T-cell (primary cell): ENCODE measurements at places on chromosomes 13 and 19.

- DNase-seq: no peak
Observed at GRCh38 chr13:27487776-27488175, 37.4 kb upstream of the MTIF3 start.

- DNase-seq: no peak
Observed at GRCh38 chr19:869245-870177, 10.0 kb downstream of the CFD start.

DNA sequence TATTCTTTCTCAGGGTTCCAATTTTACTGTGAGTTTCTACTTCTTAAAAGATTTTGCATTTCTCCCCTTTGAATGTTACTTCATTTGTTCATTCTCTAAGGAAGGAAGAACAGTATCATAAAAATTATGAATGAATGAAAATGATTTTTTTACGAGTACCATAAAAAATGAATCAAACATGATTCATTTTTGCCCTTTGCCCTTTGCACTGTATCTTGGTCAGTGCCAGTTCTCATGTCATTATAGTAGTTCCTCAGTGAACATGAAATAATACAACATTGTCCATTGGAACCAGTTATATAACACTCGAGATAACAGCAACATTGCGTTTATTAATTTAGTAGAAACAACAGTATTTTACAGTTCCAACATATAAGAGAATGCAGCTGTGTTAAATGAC is 28.8 kb downstream of the FLT1 start:
- no peak for DNase-seq

DNA sequence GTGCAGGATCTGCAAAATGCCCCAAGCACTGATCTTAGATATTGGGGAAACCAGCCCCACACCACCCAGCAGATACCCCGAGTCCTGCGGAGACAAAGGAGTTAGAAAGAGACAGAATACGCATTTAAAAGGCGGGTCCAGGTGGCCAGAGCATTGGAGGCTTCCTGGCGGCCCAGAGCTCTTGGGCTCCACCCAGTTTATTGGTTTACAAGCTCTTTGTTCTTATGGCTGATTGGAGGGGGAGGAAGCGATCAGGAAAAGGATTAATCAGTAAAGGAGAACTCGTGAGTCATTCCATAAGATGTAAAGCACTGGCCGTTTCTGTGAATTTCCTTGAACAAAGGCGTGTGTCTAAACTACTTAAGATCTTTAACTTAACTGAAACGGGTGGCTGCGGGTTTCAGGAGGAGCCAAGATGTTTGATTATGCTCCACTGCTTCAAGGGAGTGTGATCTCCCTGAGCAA is 926 bp downstream of the ZNF587 start:
- DNase-seq: no peak

- no peak for DNase-seq
Observed at GRCh38 chr13:43154156-43154651, 130.8 kb downstream of the DNAJC15 start.

DNA sequence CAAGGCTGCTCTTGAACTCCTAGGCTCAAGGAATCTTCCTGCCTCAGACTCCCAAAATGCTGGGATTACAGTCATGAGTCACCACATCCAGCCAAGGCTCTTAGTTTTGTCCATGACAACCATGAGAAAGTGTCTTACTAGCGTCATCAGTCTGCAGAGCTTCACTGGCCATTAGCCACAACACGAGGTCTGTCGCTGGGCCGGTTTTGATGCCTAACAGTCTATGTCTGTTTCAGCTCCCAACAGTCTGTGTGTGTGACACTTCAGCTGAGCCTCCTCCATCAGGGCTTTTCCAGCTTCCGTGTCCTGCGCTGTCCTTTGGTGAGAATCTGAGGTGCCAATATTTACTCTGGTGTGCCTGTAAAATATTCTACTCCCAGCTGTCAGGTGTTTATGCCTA is 47.6 kb downstream of the CEP89 start:
- DNase-seq: no peak

DNA sequence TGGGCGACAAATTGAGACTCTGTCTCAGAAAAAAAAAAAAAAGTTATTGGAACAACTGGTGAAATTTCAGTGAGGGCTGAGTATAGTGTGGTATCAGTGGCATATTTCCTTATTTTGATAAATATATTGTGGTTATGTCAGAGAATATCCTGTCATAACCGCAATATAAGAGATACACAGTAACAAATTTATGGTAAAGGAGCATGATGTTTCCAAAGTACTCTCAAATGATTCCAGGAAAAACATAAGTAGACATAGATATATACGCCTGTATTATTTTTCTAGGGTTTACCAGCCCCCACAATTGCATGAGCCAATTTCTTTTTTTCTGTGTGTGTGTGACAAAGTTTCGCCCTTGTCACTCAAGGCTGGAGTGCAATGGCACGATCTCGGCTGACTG is 5.7 kb upstream of the C5AR1 start:
- no peak for DNase-seq

DNA sequence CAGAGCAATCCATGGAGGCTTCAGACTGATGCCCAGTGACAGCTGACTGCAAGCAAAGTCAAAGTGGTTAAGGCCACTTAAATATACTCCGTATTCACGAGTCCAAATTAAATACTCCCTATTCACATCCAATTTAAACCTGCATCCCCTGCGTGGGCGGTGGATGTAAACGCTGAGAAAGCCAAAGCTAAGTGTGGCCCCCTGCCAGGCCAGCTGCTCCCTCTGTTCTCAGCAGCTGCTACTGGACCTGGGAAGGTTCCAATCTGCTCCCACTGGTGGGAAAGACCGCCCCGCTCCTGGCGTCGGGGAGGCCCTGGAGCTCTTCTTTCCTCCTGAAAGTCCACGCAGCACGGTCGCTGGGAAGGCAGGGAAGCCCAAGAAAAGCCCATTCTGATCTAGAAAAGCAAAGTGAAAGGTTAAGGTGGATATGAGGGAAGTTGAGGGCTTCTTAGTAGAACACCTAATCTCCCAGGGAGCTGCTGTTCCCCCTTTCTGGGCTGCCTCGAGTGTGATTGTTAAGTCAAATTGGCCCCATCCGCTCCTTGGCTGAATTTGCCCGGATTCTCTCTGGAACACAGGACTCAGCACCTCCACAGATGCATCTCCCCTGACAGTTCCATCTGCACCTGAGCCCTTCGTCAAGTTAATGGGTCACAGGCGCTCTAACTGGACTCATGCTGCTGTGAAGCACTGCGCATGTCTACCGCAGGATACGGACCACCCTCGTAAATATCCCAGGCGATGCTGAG is 205.5 kb downstream of the USP12 start:
- DNase-seq: no peak
